Cortex of kidney (tissue), 1 donor: ENCODE measurements at places on chromosomes 2 and 18.

DNA sequence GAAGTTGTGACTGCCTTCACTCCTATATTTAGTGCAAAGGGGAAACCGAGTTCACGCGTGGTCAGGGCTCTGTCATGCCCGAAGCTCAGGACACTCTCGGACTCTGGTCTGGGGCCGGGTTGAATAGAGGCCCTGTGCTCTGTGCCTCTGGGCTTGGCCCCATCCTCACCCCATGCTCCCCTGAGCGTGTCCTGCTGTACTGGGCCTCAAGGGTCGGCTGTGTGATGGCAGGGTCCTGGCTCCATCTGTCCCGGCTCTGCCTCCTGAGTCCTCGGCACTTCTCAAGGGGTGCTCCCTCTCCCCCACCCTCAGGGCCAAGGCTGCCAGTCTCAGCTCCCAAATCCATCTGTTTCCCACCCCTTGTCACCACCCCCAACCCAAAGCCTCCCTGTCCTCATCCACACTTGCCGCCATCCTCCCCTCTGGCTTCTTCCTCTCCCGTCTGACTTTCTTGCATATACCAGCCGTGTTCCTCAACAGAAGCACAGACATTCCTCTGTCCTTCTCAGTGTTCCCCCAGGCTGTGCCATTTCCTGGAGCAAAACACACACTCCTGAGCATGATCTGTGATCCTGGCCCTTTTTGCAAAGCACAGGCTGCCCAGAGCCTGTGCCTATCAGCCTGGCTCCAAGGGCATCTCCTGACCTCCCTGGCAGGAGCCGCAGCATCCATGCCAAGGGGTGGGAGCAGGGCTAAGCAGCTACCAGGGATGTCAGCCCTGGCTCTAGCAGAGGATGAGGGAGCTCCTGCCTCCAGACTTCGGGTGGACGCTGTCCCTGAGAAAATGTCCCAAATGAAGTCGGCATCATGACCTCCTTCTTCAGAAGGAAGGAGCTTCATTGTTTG lies 64.2 kb upstream of the OTOS start:
- DNase-seq, result no peak

DNA sequence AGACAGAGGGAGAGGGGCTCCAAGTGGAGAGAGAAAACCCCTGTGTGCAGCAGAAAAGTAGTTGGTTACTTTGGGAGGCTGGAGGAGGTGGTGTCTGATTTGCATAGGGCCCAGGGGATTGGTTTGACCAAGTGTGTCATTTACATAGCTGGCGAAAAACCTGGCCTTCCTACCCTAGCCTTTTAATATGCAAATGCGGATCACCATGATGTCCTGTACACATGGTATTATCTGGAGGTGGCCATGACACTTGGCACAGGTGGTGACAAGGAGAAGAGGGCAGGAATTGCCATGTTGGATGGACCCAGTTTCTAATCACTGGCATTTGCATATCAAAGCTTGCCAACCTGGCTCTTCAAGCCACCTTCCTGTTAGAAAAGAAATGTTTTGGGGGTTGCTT lies 120.8 kb upstream of the CHAC2 start:
- no peak for DNase-seq

- no peak for DNase-seq
Observed at GRCh38 chr18:50262977-50263376, 3.3 kb downstream of the CFAP53 start.

DNA sequence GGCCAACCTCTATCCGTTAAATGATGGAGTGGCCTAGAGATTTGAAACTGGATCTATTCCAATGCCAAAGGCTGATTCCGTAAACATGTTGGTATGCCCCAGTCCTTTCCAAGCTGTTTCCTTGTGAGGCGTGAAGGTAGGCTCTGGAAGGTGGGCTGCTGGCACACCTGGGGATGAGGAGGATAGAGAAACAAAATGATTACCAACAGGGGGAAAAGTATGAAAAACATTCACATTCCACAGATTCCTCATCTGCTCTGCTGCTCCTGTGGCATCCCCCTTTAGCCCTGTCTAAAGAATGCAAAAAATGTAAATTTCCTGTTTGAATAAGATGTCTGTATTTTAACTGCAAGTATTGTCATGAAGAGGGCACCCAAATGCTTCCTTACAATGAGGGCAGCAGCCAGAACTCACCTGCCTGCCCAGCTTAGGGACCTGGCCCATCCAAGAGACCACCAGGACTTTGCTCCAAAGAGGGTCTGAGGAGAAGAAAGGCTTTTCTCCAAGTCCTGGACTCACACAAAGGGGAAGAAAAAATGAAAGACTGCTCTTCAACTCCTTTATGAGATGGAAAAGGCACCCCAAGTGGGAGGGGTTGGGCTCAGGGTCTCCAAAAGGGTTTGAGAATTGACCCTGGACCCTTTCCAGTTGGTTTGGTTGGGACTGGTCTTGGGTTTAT lies 132.3 kb upstream of the PELI1 start:
- no peak for DNase-seq

GRCh38 chr2:100184055-100184737 lies 41.8 kb upstream of the AFF3 start:
- DNase-seq, result no peak

GRCh38 chr2:32278478-32278853 lies 762 bp downstream of the YIPF4 start:
- no peak for DNase-seq

DNA sequence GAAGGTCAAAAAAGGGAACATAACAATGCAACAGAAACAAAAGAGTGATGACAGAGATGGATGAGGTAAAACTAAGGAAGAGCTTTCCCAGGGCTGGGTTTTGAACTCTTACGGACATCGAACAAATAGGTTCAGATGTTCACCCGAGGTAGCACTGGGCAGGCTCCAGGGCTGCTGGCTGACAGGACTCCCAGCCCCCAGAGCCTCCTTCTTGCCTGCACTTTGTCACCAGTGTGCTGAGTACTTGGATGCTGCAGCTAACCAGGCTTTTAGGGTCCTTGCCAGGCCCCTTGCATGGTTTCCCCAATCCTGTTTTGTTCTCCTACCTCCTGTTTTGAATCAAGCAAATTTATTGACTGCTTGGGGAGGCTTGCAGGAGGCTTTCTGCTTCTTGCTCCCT lies 322.9 kb downstream of the DYSF start:
- no peak for DNase-seq

- DNase-seq, result no peak
Observed at GRCh38 chr2:16218161-16218560, 277.8 kb downstream of the MYCN start.

- no peak for DNase-seq
Observed at GRCh38 chr2:217847552-217848350, 155.0 kb downstream of the TNS1 start.

- no peak for DNase-seq
Observed at GRCh38 chr2:98379311-98380202, 33.3 kb downstream of the CNGA3 start.

DNA sequence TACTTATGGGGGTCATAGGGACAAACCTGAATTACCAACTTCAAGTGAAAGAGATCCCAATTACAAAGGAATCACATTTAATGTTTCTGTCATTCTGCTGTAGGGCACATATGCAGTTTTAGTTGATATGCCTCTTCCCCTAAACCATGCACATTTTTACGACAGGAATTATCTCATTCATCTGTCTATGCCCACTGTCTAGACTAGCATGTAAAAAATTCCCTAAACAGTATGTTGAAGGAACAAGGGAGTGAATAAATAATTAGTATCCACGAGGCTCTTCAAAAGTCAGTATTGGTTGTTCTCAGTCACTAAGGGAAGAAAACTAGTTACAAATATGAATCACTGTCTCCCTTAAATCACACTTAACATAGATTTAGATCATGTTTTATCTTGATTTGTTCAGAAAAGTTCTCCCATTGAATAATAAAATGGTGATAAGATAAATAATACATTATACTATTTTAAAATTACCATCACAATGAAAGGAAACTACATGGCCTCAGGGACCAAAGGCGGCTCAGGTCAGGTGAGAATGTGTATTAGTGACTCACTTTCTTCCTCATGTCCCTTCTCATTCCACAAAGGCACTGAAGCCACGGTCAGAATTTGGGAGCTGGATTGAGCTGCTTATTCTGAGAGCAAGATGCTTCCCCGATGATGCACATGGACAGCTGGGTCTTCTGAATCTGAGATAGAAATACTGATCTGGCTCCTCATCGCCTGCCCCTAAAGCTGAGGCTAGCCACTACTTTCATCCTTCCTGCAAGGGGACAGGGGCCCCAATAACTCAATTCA lies 29.1 kb downstream of the DYM start:
- DNase-seq, result no peak

GRCh38 chr2:100522430-100522829 lies 40.4 kb upstream of the PDCL3 start:
- no peak for DNase-seq

GRCh38 chr2:20454036-20454981 lies 7.4 kb downstream of the RHOB start:
- no peak for DNase-seq

DNA sequence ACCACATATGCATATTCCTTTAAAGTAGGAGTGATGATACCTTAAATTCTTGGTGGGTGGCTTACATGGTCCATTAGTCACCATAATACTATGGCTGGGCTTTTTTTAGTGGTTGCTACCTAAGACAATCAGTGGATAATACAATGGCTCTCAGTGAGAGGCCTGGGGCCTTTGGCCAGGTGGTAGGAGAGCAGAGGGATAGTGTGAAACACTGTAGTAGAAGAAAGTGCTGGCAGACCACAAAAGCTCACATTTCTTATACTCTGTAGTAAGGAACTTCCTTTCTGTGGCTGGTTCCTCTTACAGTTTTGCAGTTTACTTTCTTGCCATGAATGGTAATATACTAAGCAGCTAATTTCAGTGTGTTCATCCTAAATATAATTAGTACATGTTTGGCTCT lies 583.5 kb downstream of the XIRP2 start:
- no peak for DNase-seq

- no peak for DNase-seq
Observed at GRCh38 chr2:205543937-205544702, 138.2 kb upstream of the NRP2 start.

GRCh38 chr2:8414946-8415879 lies 266.6 kb upstream of the ID2 start:
- DNase-seq, result no peak

- no peak for DNase-seq
Observed at GRCh38 chr2:229456091-229456490, 185.0 kb upstream of the PID1 start.

GRCh38 chr2:234278556-234279255 lies 218.2 kb downstream of the ARL4C start:
- DNase-seq, result no peak

- DNase-seq, result no peak
Observed at GRCh38 chr2:232211743-232212686, 166.5 kb upstream of the ALPP start.

DNA sequence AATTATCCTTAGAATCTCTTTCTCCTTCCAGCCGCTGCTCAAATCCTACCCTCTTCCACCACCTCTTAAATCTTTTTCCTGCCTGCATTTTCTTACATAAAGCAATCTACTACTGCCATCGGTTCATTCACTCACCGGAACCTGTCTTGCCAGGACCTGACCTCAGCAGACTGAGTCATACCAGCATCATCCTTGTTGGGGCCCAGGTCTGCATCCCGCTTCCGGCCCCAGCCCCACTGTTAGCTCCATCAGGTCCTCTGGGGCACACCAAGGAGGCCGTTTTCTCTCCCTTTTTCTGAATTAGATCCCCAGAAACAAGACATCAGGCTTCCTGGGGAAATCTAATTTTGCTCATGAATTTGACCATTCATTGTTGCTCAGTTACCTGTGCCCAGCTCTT lies 42.7 kb upstream of the TGFA start:
- no peak for DNase-seq

DNA sequence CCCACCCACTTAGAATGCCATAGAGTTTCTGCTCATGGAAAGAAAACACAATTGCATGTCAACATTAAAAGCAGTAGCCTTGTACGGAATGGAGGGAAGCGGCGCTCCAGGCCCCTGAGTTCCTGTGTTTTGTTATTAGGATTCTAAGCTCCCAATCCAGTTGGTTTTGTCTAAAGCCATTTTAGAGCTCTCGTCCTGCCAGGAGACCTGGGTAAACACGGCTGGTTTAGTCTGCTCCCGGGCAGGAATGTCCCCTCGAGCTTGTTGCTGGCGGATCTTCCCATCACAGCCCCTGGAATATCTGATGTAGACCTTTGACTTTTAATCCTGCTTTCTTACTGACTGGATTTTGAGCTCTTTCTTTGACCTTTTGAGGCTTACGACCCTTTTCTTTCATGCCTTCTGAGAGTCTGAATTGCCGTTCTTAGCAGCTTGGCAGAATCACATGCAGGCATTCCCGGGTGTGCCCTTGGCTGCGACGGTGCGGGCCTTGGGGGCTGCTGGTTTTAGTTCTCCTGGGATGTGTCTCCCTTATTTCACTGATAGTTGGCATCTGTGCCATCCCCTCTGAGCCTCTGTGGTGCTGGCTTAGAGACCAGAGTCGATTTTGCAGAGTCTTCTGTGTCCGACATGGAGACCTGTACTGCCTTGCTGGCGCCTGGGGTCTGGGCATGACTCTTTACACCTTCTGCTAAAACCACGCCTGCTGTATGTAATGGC lies 25.4 kb downstream of the GREB1 start:
- no peak for DNase-seq

DNA sequence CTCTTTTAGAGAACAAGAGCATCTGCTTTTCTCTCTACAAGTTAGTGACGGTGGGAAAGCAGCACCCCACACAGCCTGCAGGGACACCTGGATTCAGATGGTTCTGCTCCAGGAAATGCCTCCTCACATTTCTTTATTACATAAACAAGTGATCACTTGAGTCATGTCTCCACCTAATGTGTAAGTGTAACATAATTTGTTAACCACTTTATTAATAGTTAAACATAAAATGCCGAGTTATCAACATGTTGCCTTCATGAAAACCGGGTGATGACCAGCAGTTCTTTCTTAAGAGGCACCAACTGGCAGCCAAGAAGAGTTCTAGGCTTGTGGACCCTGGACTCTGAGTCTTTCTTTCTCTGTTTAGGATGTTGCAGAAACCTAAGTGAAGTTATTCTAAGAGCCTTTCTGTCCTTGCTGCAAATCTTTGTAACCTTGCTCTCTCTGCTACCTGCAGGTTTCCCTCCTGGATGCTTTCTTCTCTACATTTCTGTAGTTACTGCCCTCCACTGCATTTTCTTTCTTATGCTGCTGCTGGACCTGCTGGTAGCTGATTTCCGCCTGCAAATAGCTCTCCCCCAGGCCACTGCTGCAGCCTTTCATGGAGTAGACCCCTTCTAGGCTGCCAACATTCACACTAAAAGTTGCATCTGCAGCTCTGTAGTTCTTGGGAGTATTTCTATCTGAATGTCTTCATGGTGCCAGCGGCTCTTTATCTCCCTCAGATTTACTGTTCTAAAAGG lies 24.3 kb downstream of the UPP2 start:
- DNase-seq, result no peak

- no peak for DNase-seq
Observed at GRCh38 chr2:238818561-238818960, 29.3 kb upstream of the TWIST2 start.

- no peak for DNase-seq
Observed at GRCh38 chr2:218066926-218067515, 2.0 kb upstream of the RUFY4 start.

- no peak for DNase-seq
Observed at GRCh38 chr2:124283096-124283495, 258.0 kb downstream of the CNTNAP5 start.
